ENCODE measurements at places on chromosomes 12 and 14.
A peak's percentile ranks its signal among the peaks of the same experiment; 100 is the strongest.

- DNase-seq: no peak
Measured at GRCh38 chr14:23544511-23545447, 6.8 kb downstream of the ZFHX2 start.

DNA sequence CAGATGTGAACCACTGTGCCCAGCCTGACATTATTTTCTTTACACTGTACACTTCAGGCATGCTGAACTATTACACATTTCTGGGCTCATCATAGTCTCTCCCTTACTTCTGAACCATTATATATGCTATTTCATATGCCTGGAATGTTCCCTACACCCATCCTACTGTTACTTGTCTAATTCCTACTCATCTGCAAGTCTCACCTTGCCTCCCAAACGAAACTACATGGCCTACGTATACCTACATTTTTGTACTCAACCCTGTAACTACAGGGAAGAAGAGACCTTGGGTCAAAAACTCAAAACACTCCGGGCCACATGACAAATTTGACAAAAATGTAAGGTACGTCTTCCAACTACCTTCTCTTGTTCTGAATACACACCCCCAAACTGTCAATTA is 9.5 kb upstream of the EEA1 start:
- DNase-seq: no peak

DNA sequence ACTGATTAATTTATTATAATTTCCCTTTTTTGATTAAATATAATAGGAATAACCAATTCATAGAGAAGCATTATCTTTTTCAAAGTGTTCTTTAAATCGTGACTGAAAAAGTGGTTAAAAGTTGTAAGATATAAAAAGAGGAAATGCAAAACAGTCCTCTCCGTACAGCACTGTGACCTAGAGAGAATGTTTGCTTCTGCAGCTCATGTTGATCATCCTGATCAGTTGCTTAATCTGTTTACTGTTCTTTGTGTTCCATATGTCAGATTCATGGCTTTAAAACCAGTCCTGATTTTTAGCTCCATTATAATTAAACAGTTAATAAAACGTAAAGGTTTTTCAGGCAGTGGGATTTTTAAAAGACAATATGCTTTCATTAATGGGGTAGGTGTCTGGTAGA is 4.7 kb downstream of the TTC8 start:
- no peak for DNase-seq

- DNase-seq: no peak
Measured at GRCh38 chr14:53915364-53916014, 41.1 kb downstream of the BMP4 start.

GRCh38 chr14:66628636-66629035 is 120.7 kb downstream of the GPHN start:
- DNase-seq: no peak

DNA sequence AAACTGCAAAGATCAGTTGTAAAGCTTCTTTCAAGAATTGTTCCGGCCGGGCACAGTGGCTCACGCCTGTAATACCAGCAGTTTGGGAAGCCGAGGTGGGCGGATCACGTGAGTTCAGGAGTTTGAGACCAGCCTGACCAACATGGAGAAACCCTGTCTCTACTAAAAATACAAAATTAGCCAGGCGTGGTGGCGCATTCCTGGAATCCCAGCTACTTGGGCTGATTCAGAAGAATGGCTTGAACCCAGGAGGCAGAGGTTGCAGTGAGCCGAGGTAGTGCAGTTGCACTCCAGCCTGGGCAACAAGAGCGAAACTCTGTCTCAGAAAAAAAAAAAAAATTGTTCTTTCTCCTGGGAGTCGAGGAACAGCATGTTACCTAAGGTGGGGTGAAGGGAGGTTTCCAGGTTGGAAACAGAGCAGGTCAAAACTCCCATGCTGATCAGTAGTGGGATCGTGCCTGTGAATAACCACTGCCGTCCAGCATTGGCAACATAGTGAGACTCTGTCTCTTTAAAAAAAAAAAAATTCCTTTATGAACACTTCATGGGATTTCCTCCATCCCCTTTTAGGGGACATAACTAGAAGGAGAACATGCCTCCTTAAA is 13.9 kb downstream of the FBXO34 start:
- no peak for DNase-seq

- peak; percentile 33 for DNase-seq
Measured at GRCh38 chr14:52314595-52315354, 663 bp downstream of the PTGER2 start.

- DNase-seq: no peak
Measured at GRCh38 chr14:37116933-37117849, 55.2 kb downstream of the SLC25A21 start.

DNA sequence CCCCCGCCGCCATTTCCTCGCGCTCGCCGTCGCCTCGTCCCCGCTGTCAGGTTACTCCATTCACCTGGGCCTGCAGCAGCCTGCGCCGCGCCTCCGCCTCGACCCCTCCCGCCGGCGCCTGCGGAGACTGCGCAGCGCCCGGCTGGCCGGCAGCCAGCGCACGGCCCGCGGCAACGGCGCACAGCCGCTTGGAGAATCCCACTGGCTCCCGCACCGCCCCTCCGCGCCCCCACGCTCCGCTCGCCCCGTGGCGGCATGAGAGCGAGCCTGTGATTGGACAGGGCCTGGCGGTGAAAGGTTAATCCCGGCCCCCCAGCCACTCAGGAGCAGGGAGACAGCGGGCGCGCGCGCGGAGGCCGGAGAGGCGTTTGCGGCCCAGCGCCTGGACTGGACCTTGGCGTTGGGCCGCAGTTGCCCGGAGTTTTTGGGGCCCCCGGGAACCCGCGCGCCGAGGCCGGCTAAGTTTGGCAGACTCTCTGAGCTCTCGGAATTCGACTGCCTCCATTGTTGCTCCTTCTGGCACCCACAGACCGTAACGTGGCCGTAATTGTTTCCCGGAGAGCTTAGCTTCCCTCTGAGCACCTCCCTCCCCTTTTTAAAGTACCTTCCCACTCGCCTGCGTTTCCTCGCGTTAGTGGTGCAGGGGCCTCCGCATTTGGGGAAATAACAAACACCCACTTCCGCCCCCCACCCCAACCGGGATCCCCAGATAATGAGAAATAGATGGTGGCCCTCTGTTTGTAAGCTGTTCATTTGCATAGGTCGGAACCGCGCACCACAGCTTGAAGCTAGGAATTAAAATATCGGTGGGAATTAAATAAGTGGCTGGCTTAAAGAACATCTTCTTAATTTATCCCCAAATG is at the start of gene DICER1:
Gene DICER1, minus strand, starts transcription at position 203 of the 863 bp plus-strand sequence. CDS start 24,071 bp downstream, outside the sequence.
- peak; percentile 92 for DNase-seq

DNA sequence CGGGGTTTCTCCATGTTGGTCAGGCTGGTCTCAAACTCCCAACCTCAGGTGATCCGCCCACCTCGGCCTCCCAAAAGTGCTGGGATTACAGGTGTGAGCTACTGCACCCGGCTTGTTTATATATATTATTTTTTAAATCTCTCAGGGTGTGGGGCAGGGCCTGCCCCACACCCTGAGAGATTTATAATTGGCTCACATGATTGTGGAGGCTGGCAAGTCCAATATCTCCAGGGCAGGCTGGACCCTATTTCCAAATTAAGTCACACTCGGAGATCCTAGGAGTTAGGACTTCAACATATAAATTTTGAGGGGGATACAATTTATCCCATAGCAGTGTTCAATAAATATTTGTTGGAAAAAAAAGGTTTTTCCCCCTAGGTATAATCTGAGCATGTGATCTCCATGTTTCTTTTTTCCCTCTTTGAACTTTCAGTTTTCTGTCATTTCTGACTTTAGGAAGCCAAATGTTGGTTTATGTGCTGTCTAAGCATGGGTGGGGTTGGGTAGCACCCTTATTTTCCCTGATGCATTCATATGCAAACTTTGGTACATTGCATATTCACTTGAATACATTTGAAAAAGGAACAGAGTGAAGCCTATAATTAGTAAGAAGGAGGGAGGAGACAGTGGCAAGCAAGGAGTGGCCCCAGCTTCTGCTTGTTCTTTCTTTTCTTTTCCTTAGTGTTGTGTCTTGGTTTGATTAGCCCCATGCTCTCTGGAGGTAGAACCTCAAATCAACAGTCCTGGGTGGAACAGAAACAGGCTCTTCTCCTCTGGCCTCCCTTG is 8.7 kb upstream of the A2ML1 start:
- DNase-seq: no peak

DNA sequence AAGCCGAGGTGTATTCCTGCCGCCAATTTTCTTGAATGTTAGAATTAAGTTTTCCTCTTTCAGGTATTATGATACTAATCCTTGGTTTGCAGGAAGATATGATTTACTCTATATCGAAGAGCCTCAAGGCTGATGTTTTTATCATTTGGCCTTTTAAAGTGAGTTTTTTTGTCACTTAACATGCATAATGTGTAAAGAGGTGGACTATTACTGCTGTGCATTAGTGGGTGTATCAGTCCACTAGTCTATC is 11.1 kb upstream of the TMPO start:
- DNase-seq: no peak

- no peak for DNase-seq
Measured at GRCh38 chr14:66000766-66001165, 485.4 kb upstream of the CCDC196 start.

DNA sequence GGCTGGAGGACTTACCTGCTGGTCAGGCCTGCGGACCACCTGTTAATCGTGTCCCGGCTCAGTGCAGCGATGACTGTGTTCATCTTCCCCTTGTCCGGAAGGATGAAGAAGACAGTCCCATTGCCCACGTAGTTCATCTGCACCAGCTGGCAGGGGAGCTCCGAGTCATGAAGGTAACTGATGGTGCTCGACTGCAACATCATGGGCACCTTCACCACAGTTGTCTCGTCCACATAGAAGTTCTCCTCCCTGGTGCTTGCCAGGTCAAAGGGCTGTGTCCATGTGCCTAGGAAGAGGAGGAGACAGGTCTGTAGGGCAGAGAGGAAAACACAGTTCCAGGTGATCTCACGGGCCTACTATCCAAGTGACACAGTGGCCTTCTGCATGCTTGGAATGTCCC is 13.4 kb downstream of the SERPINA6 start:
- DNase-seq: no peak

GRCh38 chr14:31529053-31529452 is 32.2 kb upstream of the NUBPL start:
- DNase-seq: no peak

- no peak for DNase-seq
Measured at GRCh38 chr12:56081393-56082347, 1.7 kb downstream of the ERBB3 start.

- DNase-seq: no peak
Measured at GRCh38 chr12:6280053-6280469, 30.4 kb upstream of the PLEKHG6 start.

GRCh38 chr14:100727873-100728240 is 1.2 kb downstream of the DLK1 start:
- DNase-seq: no peak

- no peak for DNase-seq
Measured at GRCh38 chr14:61558271-61558670, 137.0 kb upstream of the HIF1A start.

DNA sequence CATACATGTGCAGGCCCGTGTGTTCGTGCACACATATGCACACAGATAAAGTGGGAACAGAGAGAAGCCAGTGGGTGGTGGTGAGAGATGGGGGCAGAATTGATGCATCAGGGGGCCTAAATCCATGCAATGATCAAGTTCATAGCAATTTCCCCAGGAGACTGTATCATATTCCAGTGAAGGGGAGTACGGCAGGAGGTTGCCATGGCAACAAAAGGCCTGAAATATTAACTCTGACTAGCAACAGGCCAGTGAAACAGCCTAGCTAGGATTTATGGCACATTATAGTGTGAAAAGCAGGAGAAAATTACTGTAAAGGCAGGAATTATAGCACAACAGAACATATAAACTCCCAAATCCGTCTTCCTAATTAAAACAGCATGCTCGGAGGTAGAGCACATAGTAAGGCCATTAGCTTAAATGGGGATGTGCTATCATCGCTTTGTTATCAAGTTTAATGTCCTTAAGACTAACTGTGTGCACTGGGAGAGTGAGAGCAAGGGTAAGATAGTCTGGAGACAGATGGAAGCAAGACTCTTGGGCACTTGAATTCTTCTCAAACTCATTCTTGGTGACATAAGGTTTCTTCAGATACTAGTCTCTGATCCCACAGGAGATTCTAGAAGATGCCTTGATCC is 806.3 kb downstream of the DIO2 start:
- DNase-seq: no peak

- no peak for DNase-seq
Measured at GRCh38 chr12:121236776-121237175, 26.8 kb downstream of the P2RX4 start.

GRCh38 chr12:125202421-125202820 is 137.2 kb downstream of the AACS start:
- no peak for DNase-seq

DNA sequence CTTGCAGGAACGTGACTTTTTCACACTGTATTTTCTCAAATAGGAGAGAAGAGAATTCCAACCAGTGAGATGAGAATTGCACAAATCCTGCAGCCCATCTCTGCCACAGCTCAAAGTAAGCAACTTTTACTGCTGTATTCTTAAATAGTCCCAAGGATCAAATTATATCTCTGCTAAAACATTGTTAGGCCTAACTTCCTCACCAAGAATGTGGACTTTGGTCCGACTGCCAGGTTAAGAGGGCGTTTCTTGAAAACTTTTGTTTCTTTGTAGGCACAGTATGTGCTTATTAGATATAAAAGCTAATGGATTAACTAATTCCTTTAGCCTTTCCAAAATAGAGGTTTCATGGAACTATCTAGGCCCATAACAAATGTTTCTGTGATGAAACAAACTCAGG is 61.4 kb upstream of the IFNG-AS1 start:
- DNase-seq: no peak

DNA sequence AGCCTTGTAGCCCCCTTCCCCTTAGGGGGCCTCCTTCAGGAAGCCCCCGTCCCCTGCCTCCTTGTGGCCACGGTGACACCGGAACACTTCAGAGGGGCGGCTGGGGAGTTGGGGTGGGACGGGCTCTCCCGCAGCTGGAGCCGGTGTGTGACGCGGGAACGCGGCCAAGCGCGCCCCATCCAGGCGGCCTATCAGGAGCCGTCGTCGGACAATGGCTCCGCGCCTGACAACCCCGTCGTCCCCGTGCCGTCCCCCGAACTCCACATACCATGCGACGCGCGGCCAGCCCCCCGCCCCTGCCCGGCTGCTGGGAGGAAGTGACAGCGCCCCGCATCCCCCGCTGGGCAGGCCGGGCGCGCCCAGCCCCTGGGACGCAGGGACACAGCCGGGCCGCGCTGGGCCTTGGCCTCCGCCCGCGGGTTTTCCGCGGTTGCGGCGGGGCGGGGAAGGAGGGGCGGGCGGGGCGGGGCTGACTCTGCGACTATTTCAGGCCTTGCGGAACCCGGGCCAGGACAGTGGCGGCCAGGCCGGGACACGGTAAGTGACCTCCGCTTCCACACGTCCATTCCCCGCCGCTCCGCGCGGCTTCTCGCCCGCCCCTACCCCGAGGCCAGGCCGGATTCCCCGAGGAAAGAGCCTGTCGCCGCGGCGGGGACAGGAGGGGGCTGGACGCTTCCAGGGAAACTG is at the start of gene TNFAIP2:
Gene TNFAIP2, plus strand, starts transcription at position 515 of the 687 bp plus-strand sequence. CDS start 2,997 bp downstream, outside the sequence.
- no peak for DNase-seq

- no peak for DNase-seq
Measured at GRCh38 chr12:89247967-89248366, 104.3 kb downstream of the DUSP6 start.

DNA sequence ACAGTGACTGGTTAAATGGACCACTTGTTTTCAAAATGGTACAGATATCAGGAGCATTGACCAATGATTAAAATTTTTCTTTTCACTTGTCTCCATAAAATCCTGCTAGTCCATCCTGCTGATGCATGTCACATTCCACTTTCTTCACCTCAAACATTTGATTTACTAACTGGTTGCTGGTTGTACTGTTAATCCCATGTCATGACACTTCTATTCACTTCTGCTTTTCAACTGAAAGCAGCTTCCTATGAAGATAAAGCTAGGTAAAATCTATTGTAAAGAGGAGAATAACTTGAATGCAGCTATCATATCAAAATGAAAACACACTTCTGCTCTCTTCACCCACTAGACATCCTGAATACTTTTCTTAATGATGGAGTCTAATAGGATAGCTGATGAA is 149.6 kb upstream of the OTX2 start:
- DNase-seq: no peak

All from stimulated activated CD4-positive, alpha-beta T cell treated with anti-CD3 and anti-CD28 coated beads, Interleukin-1b, Interleukin-23, amount 100 ng/mL, for 24 hours (primary cell).